ENCODE measurements at places on chromosomes 3 and 15.
A peak's percentile ranks its signal among the peaks of the same experiment; 100 is the strongest.

DNA sequence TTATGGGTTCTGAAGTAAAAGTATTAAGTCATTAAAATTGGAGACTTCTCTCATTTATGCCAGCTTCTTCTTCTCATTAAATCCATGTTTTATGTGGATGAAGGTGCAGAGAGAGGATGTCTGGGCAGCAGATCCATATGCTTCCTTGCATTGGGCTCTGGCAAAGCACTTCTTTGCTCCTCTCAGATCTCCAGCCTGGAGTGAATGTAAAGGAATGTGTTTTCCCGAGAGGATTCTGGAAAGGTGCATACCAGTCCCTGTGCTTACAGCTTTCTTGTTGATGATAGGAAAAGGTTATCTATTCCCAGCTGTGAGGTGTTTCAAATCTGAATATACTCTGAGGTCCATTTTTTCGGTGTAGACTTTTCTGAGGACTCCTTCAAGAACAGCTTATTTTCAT lies 79.9 kb upstream of the PEX5L start:
- DNase-seq, result no peak

- no peak for DNase-seq
Observed at GRCh38 chr15:46278486-46279090, 643.8 kb downstream of the SQOR start.

- DNase-seq, result no peak
Observed at GRCh38 chr3:32968920-32969389, 17.5 kb downstream of the CCR4 start.

- no peak for DNase-seq
Observed at GRCh38 chr3:159029306-159030026, 227.6 kb downstream of the MFSD1 start.

- no peak for DNase-seq
Observed at GRCh38 chr15:55992769-55993110, 672 bp downstream of the NEDD4 start.

DNA sequence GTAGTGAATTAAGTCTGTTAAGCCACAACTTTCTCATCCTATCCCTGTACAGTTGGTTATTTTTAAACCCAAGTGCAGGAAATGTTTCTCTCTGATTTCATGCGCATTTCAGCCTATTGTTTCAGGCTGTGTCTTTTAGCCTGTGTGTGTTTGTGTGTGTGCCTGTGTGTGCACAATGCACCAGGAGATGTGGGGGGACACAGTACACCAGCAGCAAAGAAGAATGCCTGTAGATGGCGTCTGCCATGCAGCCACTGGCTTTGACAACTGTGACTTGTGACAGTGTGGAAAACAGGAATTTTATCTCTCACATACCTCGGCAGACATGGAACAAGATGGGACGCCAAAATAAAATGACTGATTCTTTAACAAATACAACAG lies 43.6 kb upstream of the PLXNA1 start:
- no peak for DNase-seq

GRCh38 chr3:48709051-48709461 lies 8.0 kb downstream of the IP6K2 start:
- DNase-seq, result no peak

DNA sequence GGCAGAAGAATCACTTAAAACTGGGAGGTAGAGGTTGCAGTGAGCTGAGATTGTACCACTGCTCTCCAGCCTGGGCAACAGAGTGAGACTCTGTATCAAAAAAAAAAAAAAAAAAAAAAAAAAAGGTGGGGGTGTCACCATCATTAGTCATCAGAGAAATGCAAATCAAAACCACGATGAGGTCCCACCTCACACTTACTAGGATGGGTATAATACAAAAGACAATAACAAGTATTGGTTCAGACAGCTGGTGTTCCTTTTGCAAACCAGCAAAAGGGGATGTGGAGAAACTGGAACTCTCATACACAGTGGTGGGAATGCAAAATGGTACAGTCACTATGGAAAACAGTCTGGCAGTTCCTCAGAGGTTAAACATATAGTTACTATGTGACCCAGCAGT lies 78.7 kb upstream of the TSC22D2 start:
- no peak for DNase-seq

- no peak for DNase-seq
Observed at GRCh38 chr3:23949784-23950183, 4.7 kb downstream of the NR1D2 start.

- DNase-seq, result no peak
Observed at GRCh38 chr15:75030023-75030413, 6.6 kb downstream of the PPCDC start.

GRCh38 chr3:15557511-15557946 lies 36.0 kb upstream of the COLQ start:
- DNase-seq, result no peak

DNA sequence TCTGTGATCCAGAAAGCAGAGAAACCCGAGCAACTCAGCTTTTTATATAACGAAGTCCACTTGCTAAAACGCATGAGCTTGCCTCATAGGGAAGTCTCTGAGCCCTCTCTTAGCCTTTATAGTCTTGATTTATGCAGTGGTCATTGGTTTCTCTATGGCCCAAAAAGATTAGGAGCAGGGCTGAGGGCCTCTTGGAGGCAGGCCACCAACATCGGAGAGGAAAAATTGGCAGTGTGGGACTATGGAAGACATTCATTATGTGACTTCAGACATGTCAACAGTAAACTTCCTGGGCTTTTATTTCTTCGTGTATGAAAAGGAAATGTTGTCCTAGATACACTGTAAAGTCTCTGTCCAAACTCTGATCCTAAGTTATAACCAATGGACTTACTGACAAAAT lies 13.5 kb downstream of the RAB8B start:
- no peak for DNase-seq

- DNase-seq, result no peak
Observed at GRCh38 chr15:50066202-50066601, 52.8 kb downstream of the ATP8B4 start.

GRCh38 chr3:10515884-10516495 lies 10.6 kb upstream of the ATP2B2 start:
- no peak for DNase-seq

DNA sequence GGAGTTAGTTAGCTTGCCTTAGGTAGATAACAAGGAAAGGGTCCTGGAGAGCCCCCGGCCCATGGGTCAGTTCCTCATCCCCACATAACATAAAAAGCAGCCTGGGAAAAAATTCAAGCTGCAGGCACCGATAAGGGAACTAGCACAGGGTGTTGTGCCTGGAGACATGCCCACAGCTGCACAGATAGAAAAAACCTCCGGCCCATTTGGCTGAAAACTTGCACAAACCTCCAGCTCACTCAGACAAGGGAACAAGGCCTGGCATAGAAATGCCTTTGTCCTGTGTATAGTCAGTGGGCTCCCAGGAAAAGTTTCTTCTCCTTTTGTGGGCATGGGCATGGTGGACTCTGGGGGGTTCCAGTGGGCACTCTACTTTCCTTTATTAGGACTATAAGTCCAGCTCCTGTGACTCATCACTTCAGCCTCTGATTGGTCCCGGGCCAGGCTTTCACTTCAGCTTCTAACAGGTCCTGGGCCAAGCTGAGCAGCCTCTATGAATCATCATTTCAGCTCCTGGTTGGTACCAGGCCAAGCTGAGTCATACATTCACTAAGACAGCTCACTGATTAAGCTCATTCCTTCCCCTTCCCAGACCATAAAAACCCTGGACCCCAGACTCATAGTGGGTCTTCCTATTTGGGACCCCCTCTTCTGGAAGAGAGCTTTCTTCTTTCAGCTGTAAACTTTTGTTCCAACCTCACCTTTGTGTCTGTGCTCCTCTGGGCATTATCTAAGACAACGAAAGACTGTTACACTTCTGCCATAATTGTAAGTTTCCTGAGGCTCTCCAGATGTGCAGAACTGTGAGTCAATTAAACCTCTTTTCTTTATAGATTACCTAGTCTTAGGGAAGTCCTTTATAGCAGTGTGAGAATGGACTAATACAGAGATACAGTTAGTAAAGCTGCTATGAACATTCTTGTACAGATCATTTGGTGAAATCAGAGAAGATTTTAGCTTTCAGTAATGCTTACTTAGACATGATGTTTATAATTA lies 348.0 kb upstream of the DPPA4 start:
- DNase-seq, result no peak

- DNase-seq, result no peak
Observed at GRCh38 chr15:57761562-57761961, 55.0 kb downstream of the POLR2M start.

- no peak for DNase-seq
Observed at GRCh38 chr3:114086356-114086755, 29.8 kb downstream of the QTRT2 start.

- no peak for DNase-seq
Observed at GRCh38 chr3:61594144-61594963, 33.0 kb downstream of the PTPRG start.

DNA sequence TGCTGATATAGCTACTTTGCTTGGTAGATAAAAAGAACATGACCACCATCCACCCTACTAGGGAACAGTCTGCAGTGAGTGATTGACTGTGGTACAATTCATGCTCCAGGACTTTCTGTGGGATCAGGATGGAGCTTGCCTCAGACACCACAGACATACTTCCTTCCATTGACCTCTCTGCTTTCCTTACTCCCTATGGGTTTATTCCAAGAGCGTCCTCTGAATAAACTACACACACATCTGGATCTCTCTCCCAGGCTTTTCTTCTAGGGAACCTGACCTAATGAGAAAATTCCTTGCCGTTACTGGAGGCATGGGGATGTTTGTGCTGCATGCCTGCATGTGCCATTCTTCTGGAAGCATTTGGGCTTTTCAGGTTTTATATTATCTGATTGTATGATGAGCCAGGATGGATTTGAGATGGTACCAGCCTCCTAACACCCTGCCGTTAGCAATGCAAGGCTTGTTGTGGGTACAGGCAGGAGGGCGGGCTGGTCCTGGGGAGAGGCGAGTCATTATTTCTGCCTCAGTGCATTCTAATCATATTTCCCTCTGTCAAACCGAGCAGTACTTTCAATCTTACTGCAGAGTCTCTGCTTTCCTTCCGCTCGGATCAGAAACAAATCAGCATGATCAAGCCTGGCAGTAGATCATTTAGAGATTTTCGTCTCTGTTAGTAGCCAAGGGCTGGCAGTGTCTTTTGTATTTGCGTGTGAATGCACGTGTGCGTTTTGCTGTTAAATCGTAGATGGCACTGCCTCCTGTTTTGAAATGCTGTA lies 279.2 kb downstream of the PDCD6IP start:
- no peak for DNase-seq

- DNase-seq, result no peak
Observed at GRCh38 chr15:99735868-99736267, 2.6 kb upstream of the LYSMD4 start.

- peak; percentile 33 for DNase-seq
Observed at GRCh38 chr15:89177633-89178306, 43.6 kb downstream of the RLBP1 start.

DNA sequence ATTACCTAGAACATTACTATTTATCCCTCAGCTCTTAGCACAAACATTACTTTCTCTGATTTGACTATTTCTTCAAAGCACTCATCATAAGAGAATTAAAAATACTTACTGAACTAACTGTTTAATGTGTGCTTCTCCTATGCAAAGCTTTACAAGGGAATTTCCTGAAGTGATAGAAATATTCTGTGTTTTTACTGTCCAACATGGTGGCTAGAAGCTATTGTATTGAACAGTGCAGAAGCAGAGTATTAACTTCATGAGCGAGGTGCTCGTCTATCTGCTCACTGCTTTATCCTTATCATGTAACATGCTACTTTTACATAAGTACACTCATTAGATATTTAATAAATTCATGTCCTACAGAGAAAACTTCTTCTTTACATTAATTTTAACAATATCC lies 239.1 kb downstream of the ISL2 start:
- DNase-seq, result no peak

DNA sequence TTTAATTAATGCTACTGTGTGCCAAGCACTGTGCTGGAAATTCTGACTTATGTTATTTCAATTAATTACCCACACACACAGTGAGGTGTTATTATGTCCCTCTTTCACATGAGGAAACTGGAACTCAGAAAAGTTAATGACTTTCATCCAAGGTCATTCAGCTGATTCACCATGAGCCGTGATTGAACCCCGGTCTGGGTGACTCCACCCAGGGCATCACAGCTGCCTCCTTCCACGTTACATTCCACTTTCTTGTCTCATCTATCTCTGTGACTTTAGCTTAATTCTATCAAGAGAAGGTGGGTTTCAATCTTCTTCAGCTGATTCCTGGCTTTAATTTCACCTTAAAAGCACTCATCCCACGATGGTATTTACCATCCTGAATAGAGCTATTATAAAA lies 16.3 kb downstream of the SRGAP3 start:
- DNase-seq, result no peak

GRCh38 chr15:42121021-42121420 lies 26.7 kb upstream of the PLA2G4D start:
- DNase-seq, result no peak

GRCh38 chr3:10320320-10320677 lies 613 bp downstream of the SEC13 start:
- DNase-seq, result no peak

DNA sequence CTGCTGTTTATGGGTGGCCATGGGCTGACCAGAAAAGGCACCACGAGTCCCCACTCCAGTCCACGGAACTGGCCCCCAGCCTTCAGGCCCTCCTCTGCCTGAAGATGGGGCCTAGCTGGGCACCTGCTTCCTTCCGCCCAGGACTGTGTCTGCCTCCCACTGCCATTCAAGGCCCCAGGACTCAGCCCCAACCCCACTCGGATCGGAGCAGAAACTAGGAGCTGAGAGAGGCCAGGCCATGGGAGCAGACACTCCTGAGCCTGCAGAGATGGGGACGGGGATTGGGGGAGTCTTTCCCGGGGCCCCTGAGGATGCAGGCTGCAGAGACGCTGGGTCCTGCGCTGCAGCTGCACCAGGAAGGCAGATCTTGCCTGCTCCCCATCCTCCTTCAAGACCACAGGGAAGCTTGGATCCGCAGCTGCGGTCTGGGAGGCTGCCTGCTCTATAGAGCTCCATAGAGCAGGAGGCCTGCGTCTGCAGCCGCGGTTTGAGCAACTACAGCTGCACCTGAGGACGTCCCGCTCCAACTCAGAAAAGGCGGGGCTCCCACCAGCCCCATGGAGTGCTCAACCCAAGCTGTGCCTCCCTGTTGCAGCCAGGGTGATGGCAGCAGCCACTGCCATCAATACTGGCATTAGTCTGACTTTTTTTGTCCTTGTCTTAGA lies 383.9 kb upstream of the TMCO5A start:
- DNase-seq, result no peak

- no peak for DNase-seq
Observed at GRCh38 chr3:99753268-99753975, 64.2 kb upstream of the CMSS1 start.

GRCh38 chr15:78397382-78397781 lies 40.6 kb upstream of the IREB2 start:
- no peak for DNase-seq

DNA sequence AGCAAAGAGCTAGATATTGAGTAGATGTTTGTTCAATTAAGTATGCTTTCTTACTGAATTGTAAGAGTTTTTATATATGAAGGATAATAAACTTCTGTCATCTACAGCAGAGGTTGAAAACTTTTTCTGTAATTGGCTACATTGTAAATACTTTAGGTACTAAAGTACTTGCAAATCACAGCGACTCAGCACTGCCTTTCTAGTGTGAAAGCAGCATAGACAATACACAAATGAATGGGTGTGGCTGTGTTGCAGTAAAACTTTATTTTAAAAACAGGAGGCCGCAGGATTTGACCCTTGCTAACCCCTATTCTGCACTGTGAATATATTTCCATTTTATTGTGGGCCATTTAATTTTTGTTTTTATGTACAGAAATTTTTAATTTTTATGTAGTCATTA lies 104.3 kb upstream of the TMC3 start:
- no peak for DNase-seq

- no peak for DNase-seq
Observed at GRCh38 chr3:463252-464192, 267.0 kb downstream of the CHL1 start.

Data from stimulated activated CD4-positive, alpha-beta T cell treated with anti-CD3 and anti-CD28 coated beads, Interleukin-15, amount 100 ng/mL, for 1 hour (primary cell).